Left ventricle myocardium inferior (tissue), 1 donor: ENCODE measurements at places on chromosomes 5 and 9. TPM values are rescaled to one million over a fixed set of nuclear protein-coding genes. Genes with fewer than 3 reads are reported as not detected.

The SPATA31A3 gene
- not detected for total RNA-seq

The ANXA1 gene
- total RNA-seq: 48.7 TPM

The SPOUT1 gene
- 17.5 TPM for total RNA-seq

The HK3 gene
- total RNA-seq: 3.5 TPM

The SPATA31E1 gene
- total RNA-seq: not detected

The ANKH gene
- 227 TPM for total RNA-seq

The SCGB3A2 gene
- total RNA-seq: not detected

The OR1J2 gene
- not detected for total RNA-seq

The PDGFRB gene
- 39.7 TPM for total RNA-seq

- H3K27ac ChIP-seq: no peak overlapping the region
- H3K4me1 ChIP-seq: no peaks in the 10 kb centered on the region
- no peak overlapping the region for H3K4me3 ChIP-seq
Measured at GRCh38 chr5:9103290-9103689, 442.6 kb downstream of the SEMA5A start.

DNA sequence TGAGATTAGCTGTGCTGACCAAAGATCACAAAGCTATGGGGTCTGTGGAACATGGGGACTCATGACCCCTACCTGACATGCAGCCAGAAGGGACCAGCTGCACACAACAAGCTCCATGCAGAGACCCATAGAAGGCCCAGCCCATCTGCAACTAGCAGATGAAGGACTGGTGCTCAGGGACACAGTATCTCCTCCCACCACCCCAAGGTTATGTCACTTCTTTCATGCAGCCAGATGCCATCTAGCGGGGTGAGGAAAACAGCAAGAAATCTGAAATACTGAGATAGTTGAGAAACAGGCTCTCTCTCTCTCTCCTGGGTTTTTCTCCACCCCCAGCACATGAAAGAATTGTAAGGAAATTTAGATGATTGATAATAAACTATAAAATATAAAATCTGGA lies 161.3 kb upstream of the DAPK1 start:
- no peaks in the 10 kb centered on the region for H3K36me3 ChIP-seq
- no peak overlapping the region for H3K4me3 ChIP-seq
- H3K4me1 ChIP-seq: peaks cover 11% of the 10 kb centered on the region

- H3K27me3 ChIP-seq: no peaks in the 10 kb centered on the region
- peak within 1 kb of the TSS; percentile 57 for H3K4me3 ChIP-seq
- no peak within 1 kb of the TSS for H3K27ac ChIP-seq
- H3K4me1 ChIP-seq: peaks cover 31% of the 10 kb centered on the region
Measured at GRCh38 chr9:18473652-18474279, at the start of gene ADAMTSL1. ADAMTSL1 (plus strand) TSS chr9:18474153; CDS start chr9:18474233, 80 bp downstream.

- H3K36me3 ChIP-seq: no peaks in the 10 kb centered on the region
- peak overlapping the region; percentile 76 for H3K4me3 ChIP-seq
- H3K27ac ChIP-seq: peak overlapping the region; percentile 59
- H3K4me1 ChIP-seq: peaks cover 30% of the 10 kb centered on the region
- peaks cover 35% of the 10 kb centered on the region for H3K27me3 ChIP-seq
Measured at GRCh38 chr9:8857926-8858595, 1058.5 kb upstream of the DMAC1 start.

GRCh38 chr5:176658817-176659511 lies 11.7 kb downstream of the TSPAN17 start:
- peak overlapping the region; percentile 22 for H3K4me3 ChIP-seq
- H3K27ac ChIP-seq: peak overlapping the region; percentile 28
- peaks cover 19% of the 10 kb centered on the region for H3K27me3 ChIP-seq
- H3K4me1 ChIP-seq: peaks cover 19% of the 10 kb centered on the region

- H3K27ac ChIP-seq: peak within 1 kb of the TSS; percentile 87
- peaks cover 55% of the 10 kb centered on the region for H3K36me3 ChIP-seq
- H3K27me3 ChIP-seq: no peaks in the 10 kb centered on the region
- peak within 1 kb of the TSS; percentile 81 for H3K4me3 ChIP-seq
- DNase-seq: peak; percentile 93
- H3K4me1 ChIP-seq: peaks cover 20% of the 10 kb centered on the region
Measured at GRCh38 chr5:178940569-178941360, at the start of gene ZNF454. ZNF454 (plus strand) TSS chr5:178941198; CDS start chr5:178942792, 1,594 bp downstream.

DNA sequence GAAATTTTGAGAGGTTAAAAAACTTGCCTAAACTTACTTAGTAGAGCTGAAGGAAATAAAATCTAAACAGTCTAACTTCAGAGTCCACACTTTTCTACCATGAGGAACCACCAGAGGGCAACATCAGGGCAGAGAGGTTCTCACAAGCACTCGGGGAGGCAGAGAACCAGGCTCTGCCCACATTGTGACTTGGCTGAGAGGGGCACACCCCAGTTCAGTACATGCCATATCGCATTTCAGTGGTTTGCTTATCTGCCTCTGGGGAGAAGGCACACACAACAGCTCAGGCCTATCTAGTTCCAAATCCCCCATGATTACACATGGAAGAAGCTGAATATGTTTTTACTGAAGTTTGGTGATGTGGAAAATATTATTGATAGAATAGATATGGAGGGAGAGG lies 49.2 kb downstream of the EQTN start:
- H3K27me3 ChIP-seq: no peaks in the 10 kb centered on the region
- H3K4me1 ChIP-seq: no peaks in the 10 kb centered on the region
- no peak for DNase-seq

DNA sequence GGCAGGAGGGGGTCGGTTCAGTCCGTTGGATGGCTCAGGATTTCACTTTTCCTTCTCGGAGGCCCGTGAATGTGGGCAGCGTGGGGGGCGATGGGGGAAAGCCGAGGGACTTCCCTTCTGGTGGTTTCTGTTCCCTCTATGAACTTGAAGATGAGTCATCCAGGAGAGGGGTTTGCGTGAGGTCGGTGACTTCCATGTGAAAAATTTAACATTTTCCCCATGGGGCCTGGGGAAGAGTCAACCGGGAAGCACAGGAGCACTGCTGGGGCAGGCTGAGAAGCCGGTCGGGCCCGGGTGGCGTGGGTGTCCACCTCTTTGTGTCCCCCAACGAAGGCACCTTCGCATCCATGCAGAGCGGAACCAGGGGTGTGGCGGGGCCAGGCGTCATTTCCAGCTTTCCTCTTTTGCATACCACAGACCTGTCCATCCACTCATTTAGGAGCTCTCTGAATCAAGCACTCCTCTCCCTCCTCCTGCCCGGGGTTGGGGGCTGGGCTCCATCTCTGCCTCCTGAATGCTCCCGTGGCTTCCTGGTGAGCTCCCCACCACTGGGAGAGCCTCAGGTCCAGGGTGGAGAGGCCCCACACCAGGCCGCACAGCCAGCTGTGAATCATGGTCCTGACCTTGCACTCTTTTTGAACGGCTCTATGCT lies 68.4 kb downstream of the ANKRD33B start:
- no peaks in the 10 kb centered on the region for H3K27me3 ChIP-seq
- no peak overlapping the region for H3K27ac ChIP-seq
- H3K4me1 ChIP-seq: peaks cover 25% of the 10 kb centered on the region
- no peak for DNase-seq
- H3K4me3 ChIP-seq: no peak overlapping the region

DNA sequence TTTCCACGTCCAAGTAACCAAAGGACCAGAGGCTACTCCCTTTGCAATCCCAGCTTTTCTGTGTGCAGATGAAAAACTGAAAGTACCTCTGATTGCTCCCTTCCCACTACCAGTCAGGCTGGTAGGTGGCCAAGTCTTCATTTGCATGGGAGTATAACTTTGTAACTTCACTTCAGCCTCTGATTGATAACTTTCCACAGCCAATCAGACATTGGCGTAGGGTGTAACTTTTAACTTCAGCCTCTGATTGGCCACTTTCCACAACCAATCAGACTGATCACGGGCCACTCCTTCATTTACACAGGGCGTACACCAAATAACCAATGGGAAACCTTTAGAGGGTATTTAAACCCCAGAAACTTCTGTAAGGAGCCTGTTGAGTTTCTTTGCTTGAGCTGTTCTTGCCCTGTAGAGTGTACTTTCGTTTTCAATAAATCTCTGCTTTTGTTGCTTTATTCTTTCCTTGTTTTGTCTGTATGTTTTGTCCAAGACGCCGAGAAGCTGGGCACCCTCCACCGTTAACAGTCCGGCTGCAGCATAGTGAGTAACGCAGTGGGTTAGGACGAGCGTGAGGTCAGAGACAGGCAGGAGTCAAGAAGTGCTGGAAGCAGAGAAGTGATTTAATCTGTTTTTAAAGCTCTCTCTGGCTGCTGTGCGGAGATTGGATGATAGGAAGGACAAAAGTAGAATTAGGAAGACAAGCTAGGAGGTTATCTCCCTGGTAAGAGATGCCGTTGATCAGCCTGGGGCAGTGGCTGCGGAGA lies 3.5 kb upstream of the EXOSC2 start:
- H3K4me1 ChIP-seq: peaks cover 30% of the 10 kb centered on the region
- peak overlapping the region; percentile 48 for H3K4me3 ChIP-seq
- H3K27me3 ChIP-seq: no peaks in the 10 kb centered on the region

GRCh38 chr9:101601904-101602765 lies 7.4 kb upstream of the PPP3R2 start:
- peaks cover 46% of the 10 kb centered on the region for H3K27me3 ChIP-seq
- H3K4me1 ChIP-seq: no peaks in the 10 kb centered on the region
- H3K4me3 ChIP-seq: no peak overlapping the region
- H3K27ac ChIP-seq: no peak overlapping the region
- H3K36me3 ChIP-seq: no peaks in the 10 kb centered on the region
- DNase-seq: no peak

DNA sequence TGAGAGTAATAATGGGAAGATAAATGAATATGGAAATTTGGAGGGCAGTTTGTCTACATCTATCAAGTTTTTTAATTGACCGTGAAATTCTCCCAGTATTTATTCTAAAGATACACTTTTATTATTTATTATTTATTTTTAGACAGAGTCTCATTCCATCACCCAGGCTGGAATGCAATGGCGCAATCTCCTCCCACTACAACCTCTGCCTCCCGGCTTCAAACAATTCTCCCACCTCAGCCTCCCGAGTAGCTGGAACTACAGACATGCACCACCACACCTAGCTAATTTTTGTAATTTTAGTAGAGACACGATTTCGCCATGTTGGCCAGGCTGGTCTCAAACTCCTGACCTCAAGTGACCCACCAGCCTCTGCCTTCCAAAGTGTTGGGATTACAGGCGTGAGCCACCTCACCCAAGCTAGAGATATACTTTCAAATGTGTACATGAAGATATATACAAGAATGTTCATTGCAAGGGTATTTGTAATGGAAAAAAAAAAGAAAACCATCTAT lies 97.7 kb upstream of the SLC12A2 start:
- no peaks in the 10 kb centered on the region for H3K36me3 ChIP-seq
- no peak overlapping the region for H3K4me3 ChIP-seq
- DNase-seq: no peak

DNA sequence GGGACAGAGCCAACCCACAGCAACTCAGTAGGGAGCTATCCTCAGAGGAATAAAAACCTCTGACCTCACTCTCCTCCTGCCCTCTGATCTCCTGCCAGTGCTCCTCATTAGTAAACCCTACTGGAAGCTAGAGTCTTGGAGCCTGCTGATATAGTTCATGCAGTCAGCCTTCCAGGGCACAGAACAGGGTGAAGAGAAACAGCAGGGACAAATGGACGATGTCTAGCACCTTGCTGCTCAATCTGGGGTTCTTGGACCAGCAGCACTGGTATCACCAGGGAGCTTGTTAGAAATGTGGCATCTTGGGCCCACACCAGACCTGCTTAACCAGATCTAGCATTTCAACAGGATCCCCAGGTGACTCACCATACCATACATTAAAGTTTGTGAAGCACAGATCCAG lies 5.5 kb upstream of the GALNT12 start:
- no peak overlapping the region for H3K27ac ChIP-seq
- no peaks in the 10 kb centered on the region for H3K4me1 ChIP-seq
- no peak for DNase-seq
- H3K4me3 ChIP-seq: no peak overlapping the region

DNA sequence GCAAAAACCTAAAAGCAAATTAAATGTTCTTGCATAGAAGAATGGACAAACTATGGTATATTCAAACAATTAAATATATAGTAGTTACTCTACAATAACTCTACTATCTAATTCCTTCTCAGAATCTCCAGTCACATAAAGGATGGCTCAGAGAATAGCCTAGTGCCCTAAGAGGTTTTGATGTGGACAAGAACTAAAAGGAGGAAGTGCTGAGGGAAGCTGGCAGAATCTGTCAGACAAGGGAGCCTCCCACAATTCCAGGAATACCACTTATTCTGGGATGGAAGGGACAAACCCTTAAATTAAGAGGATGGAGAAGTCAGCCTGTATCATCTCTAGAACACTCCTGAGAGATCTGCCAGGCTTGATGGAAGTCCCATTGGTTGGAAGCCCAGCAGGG lies 30.4 kb downstream of the TNFSF8 start:
- no peaks in the 10 kb centered on the region for H3K36me3 ChIP-seq
- H3K27ac ChIP-seq: no peak overlapping the region
- no peak overlapping the region for H3K4me3 ChIP-seq
- H3K27me3 ChIP-seq: peaks cover 36% of the 10 kb centered on the region
- DNase-seq: no peak

DNA sequence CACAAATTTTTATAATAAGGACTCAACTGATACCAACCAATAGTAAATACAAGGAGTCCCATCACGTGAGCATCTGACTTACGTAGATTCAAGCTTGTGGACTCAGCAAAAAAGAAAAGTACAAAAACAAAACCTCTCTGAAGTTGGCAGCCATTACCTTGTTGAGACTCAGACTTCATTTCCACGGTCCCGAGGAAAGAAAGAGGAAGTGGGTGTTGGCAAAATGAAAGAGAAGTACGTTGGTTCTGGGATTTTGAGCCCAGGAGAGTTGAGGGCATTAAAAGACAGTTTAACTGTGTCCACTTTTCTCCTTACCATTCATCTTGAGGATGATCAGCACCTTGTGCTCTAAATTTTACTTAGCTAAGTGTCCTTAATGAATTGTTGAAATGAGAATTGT lies 26.7 kb downstream of the NCBP1 start:
- no peak for DNase-seq
- H3K4me3 ChIP-seq: no peak overlapping the region
- peaks cover 93% of the 10 kb centered on the region for H3K36me3 ChIP-seq
- peak overlapping the region; percentile 0 for H3K27ac ChIP-seq
- no peaks in the 10 kb centered on the region for H3K27me3 ChIP-seq

GRCh38 chr5:77398896-77399295 lies 93.2 kb downstream of the WDR41 start:
- H3K4me1 ChIP-seq: no peaks in the 10 kb centered on the region
- no peaks in the 10 kb centered on the region for H3K36me3 ChIP-seq
- DNase-seq: no peak
- no peak overlapping the region for H3K27ac ChIP-seq
- no peaks in the 10 kb centered on the region for H3K27me3 ChIP-seq
- H3K4me3 ChIP-seq: no peak overlapping the region

- no peak overlapping the region for H3K4me3 ChIP-seq
- no peaks in the 10 kb centered on the region for H3K36me3 ChIP-seq
- H3K27me3 ChIP-seq: no peaks in the 10 kb centered on the region
- no peak overlapping the region for H3K27ac ChIP-seq
- H3K4me1 ChIP-seq: no peaks in the 10 kb centered on the region
Measured at GRCh38 chr5:159458217-159458711, 128.0 kb upstream of the IL12B start.
